ENCODE measurements at places on chromosomes 5 and 9.

DNA sequence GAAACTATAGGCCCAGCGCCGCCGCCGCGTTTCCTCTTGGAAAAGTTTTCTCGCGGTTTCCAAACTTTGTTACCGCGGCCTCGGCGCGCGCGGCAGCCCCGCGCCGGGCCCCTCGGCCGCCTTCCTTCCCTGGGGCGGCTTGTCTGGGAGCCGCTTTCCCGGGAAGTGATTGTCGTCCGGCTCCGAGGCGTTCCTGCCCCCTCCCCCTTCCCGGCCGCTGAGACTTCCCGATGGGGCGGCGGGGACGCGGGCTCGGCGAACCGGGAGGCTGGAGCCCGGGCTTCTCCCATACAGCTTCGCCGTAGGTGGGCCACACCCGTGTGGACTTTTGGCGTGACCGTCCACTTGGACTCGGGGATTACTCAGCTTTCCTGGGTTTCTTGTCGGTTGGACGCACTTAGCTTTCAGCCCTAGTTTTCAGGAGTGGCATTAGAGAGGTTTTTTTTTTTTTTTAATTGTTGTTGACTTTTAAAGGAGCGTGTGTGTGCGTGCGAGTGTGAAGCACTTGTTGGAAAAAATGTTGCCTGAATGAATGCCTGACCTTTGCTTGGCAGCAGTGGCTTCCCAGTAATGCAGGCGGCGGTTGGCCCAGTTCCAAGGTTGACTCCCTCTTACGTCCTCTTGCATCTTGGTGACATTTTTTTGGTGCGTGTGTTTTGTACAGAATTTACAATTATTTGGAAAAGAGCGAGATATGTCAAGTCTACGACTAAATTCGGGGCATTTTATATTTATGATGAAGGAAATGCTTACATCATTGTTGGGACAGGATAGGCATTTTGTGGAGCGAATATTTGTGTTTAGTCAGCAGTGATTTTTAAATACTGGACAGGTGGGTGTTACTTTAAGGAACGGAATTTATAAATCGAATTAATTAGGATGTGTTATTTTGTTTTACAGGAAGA, 821 bp downstream of the CTNNA1 start:
- DNase-seq: peak; percentile 55

DNA sequence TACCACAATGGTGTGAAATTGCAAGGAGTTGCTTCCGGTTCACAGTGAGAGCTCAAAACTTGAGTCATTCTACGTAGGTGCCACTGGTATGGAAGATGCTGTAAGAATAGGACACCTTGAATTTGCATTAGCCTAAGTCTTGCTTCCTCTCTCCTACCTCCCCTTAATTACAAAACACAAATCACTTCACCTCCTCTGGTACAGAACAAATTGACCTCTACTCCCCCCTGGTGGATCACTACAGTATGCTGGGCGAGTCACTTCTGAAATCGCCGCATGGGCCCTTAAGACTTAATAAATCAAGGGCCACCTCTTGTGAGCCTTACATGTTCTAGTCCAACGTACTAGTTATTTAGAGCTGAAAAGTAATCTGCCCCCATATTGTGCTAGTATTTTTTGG, 145.3 kb upstream of the SMARCA2 start:
- DNase-seq: no peak

DNA sequence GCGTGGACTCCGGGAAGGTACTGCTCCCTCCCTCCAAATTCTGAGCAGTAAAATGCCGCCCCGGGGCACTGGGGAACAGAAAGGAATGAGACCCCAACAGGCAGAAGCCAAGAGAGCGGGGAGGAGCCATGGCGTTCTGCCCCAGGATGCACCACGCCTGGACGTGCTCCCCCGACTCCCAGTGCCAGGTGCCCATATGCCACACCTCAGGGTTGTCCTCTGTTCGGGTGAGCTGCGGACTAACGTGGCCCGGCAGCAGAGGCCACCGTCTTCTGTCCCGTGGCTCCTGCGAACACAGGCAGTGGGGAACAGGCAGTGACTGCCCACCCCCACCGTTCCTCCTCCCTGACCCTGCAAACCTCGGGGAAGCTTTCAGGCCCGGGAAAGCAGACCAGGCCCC, 4.8 kb downstream of the SURF6 start:
- no peak for DNase-seq

GRCh38 chr5:30891660-30892059, 301.8 kb upstream of the CDH6 start:
- DNase-seq: no peak

DNA sequence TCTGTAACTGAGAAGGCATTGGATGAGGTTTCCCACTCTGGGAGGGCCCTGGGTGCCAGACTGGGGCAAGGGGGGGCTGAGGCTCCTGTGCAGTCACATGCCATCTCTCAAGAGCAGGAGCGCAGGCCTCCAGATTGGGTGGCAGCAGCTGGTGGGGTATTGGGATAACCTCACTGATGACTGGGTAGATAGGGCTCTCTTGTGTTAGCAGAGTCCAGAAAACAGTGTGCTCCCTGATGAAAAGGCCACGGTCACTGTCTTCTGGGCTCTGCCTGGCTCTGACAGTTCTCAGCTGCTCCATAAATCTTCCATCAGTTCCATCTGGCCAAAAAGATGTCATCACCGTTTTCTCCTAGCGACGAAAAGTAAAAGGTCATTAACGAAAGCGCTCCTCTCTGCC, 21.8 kb upstream of the NKX2-5 start:
- no peak for DNase-seq

GRCh38 chr5:77873239-77873638, 97.1 kb upstream of the TBCA start:
- no peak for DNase-seq

DNA sequence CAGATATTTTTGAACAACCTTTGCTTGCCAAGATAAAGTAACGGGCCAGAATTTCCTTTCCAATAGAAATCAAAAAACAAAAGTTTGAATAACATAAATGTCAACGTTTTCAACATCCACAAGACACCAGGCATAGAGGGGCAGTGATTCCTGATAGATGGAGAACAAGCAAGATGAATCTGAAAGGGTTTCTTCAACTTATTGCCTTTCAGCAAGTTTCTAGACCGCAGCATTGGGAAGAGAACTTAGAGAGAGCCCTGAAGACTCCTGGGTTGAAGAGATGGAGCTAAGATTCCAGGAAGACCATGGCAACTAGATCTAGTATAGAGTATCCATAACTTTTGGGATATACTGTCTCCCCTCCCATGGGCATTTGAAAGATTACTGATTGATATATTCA, 751.4 kb upstream of the CTNND2 start:
- no peak for DNase-seq

DNA sequence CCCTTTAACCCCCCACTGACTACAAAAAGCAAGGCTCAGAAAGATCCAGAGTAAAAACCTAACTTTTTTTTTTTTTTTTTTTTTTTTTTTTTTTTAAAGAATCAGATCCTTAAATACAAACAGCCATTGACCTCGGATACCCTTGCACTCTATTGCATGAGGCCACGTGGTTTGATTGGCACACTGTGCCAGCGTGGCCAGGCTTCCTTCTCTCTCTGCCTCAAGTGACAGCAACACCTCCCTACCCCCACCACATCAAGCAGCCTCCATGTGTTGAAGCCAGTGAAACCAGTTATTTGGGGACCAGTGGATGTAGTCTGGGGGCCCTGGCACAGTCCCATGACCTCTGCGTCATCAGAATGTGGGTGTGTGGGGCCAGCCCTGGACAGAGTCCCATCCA, 71.4 kb downstream of the OTULIN start:
- no peak for DNase-seq

DNA sequence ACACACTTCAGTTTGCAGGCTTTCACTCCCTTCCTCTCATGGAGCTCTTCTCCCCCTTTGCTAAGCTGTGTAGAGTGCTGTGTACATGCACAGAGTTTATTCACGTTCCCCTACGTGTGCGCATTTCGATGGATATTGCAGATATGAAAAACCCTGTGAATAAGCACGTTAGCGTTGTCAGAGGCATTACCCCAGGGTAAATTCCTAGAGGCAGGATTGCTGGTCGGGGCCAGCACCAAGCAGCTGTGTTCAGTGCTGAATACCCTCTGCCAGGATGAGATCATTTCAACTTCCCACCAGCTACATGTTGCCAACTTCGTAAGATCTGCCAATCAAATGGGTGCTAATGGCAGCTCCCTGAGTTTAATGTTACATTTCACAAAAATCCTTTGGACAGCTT, 172.3 kb upstream of the PPP1R26 start:
- no peak for DNase-seq

- DNase-seq: no peak
Observed at GRCh38 chr9:33044677-33045282, 19.7 kb downstream of the DNAJA1 start.

DNA sequence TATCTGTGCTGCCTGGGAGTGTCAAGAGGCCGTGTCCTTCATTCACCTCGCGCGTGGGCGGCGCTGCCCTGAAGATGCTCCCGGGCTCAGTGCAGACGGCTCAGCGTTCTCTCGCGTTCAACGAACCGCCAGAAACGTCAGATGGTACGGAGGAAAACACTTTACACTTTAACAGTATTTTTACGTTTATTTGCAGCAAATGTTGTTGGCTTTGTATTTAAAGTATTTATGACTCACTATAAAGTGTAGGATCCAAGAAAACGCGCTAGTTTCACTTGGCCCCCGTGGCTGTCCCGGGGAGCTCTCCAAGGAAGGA, 544 bp upstream of the ERCC6L2 start:
- no peak for DNase-seq

DNA sequence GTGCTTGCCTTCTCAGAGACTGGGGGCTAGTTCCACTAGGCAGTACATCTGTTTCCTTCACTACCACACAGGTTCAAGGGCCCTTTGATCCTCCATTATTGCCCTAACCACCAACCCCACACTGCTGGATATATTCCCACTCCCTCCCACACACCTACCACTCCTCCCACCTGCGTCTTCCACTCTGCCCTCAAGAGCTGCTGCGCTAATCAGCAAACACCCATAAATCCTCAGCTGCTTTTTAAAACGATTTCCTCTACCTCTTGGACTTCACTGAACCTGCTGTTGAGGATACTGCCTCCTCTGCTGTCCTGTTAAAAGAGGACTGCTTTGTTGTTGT, 120.9 kb downstream of the MAPKAP1 start:
- DNase-seq: no peak

DNA sequence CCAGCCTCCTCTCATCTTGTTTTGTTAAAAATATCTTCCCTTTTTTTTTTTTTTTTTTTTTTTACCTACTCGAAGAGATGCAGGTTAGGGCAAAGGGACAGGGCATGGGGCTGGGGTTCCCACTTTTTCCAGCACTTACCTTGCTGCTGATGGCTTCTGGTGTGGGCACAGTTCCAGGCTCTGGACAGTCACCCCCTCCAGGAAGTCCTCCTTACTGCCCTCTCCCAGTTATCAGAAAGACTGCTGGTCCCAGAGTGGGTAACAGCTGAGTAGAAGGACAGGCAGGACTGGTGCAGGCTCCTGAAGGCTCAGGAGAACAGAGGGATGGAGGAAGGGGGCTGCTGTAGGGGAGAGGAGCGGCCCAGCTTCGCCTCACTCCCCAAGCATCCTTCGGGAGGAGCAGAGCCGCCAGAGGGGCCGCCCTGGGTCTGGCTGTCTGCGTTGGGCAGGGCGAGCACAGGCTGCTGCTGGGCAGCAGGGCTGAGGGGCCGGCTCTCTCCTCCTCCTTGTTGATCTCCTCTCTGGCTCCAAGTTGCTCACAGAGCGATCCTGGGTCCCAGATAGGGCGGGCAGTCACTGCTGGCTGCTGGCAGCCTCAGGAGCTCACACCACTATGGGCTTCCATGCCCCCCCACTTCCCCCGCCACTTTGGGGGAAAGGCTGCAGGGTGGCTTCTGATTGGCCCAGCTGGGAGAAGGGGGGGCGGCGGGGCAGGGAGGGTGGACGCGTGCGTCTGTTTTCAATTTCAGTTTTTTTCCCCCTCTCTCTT, at the start of gene PDGFRB:
TSS of gene PDGFRB (minus strand) at position 588 of the 769 bp plus-strand sequence. CDS start 18,798 bp downstream, outside the sequence.
- peak; percentile 84 for DNase-seq

DNA sequence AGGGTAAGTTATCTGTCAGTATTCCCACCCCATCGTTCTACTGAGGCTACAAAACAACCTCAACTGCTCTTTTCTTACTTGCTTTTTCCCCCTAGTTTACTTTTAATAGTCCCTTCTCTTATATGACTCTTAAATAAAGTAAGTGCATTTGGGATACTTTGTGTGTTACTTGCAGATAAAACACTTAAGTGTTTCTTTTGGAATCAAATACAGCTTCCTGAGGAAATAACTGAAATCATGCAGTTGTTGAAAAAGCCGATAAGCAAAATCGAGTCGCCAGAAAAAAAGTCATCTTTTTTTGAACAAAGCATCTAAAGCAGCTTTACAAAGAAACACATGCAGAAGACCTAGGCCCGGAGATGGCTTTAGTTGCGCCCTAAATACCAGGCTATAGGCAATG, 53.5 kb upstream of the EPB41L4A start:
- no peak for DNase-seq

GRCh38 chr9:72473474-72474261, 47.7 kb upstream of the TMC1 start:
- DNase-seq: no peak

- DNase-seq: peak; percentile 56
Observed at GRCh38 chr9:118929287-118929686, 439.9 kb downstream of the BRINP1 start.

- peak; percentile 69 for DNase-seq
Observed at GRCh38 chr9:76528056-76528455, 69.1 kb downstream of the GCNT1 start.

DNA sequence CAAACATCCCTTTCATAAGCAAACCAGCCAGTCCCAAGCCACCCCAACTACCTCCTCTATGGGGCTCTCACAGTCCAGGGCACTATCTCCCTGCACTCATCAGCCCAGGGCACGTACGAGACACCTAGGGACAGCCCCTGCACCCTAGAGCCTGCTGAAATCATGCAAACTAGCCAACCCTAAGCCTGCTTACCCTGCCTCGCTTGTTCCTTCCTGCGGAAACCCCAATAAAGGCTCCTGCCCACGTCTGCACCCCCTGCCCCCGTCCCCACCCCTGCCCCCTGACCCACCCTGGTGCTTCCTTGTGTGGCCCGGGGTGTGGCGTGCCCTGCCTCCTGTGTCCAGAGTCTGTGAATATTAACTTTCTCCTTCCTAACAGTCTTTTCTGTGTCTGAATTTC, 135.9 kb downstream of the GADD45G start:
- no peak for DNase-seq

- DNase-seq: peak; percentile 64
Observed at GRCh38 chr5:153515301-153515700, 24.8 kb downstream of the GRIA1 start.

- DNase-seq: no peak
Observed at GRCh38 chr5:135031813-135032694, 2.0 kb downstream of the PITX1 start.

- no peak for DNase-seq
Observed at GRCh38 chr5:143102411-143102810, 301.1 kb downstream of the NR3C1 start.

All from fibroblast of skin of left biceps (primary cell).